ENCODE measurements at places on chromosomes 11 and 22.

- DNase-seq = no peak
Measured at GRCh38 chr11:130043575-130043974, 26.1 kb upstream of the APLP2 start.

DNA sequence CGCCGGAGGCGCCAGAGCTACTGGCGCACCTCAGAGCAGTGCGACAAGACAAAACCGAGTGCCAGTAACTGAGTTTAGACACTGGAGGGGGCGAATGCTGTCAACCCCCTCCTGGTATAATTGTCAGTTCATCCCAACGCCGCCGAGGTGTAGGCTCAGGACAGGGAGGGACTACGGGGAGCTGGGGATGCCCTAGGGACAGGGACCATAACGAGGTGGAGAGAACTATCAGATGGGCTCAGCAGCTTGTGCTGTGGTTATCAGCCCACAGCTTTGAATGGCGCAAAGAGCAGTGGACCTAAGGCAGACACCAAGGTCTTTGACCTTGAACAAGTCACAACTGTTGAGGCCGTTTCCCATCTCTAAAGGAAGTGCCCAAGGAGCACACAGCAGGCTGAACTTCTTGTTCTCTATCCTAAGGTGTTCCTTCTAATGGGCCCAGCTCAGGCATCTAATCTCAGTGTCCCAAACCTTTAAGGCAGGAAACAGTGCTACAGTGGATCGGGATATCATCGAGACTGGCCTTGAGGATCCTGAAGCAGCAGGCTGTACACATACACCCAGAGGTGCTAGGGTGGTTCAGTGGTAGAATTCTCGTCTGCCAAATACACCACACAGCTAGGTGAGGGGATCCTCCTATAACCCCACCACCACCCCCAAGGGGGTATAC lies 958 bp upstream of the TUT1 start:
- DNase-seq = no peak

GRCh38 chr11:74683941-74684481 lies 47.2 kb downstream of the CHRDL2 start:
- no peak for DNase-seq

DNA sequence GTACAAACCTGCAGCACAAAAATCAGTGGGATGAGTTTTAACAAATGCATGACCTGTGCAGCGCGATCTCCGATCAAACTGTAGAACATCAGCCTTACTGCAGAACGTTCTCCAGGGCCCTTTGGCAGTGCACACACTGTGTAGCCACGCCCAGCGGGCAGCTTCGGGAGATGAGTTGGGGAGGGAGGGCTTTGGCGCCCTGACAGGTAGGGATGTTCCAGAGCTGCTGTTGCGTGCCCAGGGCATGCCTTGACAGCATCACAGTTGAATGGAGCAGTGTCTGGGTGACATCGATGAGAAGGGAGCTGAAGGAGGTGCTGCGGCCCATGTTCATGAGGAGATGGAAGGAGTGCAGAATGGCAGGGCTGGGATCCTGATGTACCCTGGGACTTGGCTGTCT lies 80.2 kb downstream of the TBC1D22A start:
- peak; percentile 93 for DNase-seq

GRCh38 chr11:100687630-100688395 lies 725 bp downstream of the ARHGAP42 start:
- no peak for DNase-seq

- no peak for DNase-seq
Measured at GRCh38 chr11:39385911-39386310, 2073.5 kb downstream of the LRRC4C start.
